ENCODE measurements at places on chromosomes 12 and 14.
A peak's percentile ranks its signal among the peaks of the same experiment; 100 is the strongest.

DNA sequence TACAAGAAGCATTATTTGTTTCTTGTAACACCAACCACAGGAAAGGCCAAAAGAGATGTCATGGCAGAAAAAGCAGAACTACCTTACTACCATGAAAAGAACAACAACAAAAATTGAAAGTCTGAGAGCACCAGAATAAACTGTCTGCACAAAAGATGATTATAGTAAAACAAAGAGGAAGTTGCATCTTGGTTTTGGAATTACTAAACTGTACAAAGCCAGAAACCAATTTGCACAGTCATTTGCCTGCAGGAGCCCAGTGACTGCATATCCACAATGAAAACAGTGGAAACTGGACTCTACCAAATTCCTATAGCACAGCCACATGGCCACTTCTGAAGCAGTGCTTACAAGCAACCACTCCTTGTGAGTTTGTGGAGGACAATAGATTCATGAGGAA lies 276.2 kb downstream of the SSPN start:
- DNase-seq: no peak

DNA sequence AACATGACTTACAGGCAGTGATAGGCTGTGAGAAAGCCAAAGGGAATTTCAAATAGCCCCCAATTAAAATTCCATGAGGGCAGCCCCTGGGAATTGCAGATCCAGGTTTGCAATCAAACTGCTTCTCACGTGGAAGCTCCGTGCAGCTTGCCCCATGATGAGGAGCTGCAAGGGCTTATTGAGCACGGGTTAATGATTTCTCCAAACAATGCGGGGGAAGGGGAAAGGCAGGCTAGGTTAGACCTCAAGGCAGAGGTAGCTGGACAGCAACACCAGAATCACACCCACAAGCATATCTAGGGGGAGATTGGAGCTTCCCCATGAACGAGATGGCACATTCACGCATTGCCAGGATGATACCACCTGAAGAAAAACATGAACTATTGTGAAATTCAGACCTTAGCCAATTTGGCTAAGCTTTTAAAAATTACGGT lies 5.0 kb upstream of the DUSP6 start:
- no peak for DNase-seq

DNA sequence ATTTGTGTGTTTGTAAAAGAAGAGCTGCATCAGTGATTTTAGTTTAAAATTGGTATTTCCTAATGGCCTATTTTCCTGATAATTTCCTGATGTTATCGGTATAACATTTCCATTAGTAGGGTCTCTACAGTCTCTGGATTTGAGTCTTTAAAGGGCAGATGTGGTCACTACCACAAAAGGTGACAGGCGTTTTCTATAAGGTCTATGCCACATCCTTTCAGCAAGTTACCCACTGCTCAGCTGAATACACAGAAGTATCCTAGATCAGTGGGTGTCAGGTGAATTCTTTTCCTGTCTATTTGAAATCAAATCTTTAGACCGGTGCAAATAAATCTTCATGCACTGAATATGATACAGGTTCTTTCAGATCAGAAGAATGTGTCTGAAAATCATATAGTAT lies 90.2 kb downstream of the LIN7A start:
- DNase-seq: no peak

DNA sequence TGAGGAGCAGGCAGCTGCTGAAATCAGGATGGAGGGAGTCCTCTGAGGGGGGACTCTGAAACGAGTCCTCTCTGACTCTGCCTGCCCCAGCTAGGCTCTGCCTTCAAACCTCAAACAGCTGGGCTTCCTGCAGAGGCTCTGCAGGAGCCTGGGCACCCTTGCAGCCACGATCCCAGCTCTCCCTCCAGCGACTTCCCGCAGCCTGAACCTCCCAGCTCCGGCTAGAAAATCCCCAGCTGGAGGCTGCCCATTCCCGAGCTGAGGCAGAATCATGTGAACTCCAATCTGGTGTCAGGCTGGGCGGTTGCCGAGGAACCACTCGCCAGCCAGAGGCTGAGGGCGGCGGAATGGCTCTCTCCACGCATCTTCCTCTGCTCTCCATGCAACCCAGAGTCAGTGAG lies at the start of gene GPR68:
Gene GPR68 (minus strand): TSS at position 204 of the 401 bp plus-strand sequence. CDS start 9,654 bp downstream, outside the sequence.
- no peak for DNase-seq

- DNase-seq: no peak
Measured at GRCh38 chr14:63277591-63278183, 41.0 kb downstream of the GPHB5 start.

DNA sequence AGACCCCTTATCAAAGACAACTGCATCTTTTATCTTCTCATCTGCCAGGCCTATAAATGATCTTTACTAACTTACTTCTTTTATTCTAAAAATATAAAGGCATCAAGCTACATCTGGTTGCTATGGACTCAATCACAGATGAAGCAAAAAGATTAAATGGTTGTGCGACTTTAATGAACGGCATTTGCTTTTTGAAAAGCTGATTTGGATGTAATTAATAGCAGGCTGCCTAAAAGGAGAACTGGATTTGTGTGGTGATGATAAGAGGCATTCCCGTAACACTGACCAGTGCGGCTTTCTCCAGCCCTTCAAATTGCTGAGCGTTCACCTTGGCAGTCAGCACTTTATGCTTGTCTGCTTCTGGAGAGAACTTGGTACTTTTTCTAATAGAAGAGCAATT lies 103.8 kb downstream of the ARMH4 start:
- DNase-seq: no peak

GRCh38 chr12:1796515-1797010 lies 23.8 kb upstream of the LRTM2 start:
- no peak for DNase-seq

DNA sequence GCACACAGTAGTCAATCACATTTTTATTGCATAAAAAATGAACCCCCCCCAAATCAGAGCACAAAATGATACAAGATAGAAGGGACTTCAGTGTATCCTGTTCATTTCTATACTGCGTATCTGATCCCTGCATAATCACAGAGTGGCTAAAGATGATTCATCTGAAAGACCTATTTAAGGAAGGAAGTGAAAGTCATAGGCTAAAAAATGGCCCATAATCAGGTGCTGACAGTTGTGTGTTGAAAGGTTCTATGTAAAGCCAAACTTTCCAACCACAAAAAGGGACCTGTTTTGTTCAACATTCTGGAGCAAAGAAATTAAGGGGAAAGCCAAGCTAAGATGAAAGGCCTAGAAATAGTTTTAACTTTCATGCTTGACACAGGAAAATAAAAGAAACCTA lies 147.8 kb upstream of the ATP2B1 start:
- no peak for DNase-seq

DNA sequence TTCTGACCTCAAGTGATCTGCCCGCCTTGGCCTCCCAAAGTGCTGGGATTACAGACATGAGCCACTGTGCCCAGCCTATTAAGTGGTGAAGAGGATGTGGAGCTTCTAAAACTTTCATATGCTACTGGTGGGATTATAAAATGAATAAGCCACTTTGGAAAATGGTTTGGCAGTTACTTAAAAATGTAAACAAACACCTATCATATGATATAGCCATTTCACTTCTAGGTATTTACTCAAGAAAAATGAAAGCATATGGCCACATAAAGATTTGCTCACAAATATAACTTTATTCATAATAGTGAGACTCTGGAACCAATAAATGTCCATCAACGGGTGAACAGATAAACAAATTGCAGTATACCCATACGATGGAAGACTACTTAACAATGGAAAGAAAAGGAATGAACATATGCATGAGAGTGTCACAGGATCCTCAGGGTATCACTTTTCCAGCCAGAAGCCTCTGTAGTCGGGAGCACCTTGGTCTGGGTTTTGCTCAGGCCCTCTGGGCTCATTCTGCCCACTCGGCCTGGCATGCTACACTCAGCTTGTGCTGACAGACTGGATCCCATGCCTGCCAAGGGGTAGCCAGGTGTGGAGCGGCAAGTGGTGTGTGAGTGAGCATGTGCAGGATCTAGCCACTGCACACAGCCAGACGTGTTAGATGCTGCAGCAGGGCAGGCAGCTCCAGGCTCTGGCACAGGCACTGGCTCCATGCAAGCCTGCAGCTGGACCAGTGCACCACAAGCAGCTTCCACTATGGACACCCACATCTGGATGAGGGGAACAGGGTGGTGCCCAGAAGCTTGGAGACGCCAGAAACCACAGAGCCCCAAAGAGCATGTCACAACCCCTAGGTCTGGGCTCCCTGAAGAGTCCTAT lies 213.2 kb upstream of the DIO3 start:
- peak; percentile 45 for DNase-seq

DNA sequence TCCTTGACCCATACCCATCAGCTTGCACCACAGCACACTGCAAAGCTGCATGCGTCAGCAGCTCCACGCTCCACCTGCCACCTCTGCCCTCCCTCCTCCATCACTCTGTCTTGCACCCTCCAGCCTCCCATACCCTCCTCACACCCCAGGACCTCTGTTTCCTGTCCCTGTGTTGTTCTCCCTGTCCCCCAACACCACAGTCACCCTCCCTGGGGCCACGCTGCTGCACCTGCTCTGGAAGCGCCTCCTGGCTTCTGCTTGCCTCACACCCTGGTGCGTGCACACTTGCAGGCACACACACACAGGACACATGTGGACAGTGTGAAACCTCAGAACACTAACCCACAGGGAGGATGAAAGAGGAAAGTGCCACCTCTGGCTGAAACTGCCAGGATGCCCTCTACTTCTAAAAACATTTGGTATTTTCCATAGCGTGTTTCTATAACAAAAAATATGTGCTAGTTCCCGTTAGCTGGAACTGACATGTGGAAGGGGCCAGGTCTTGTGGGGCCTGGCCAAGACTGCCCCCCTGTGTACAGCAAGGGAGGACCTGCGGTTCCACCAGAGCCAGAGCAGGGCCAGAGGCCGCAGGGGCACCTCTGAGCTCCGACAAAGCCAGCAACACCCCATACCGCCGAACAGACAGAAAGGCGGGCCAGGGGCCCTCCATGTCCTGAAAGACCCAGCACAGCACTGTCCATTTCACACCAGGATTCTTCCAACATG lies 10.0 kb downstream of the BRF1 start:
- no peak for DNase-seq

GRCh38 chr12:78695749-78696148 lies 168.8 kb upstream of the SYT1 start:
- DNase-seq: no peak

- DNase-seq: no peak
Measured at GRCh38 chr12:92141591-92142121, 4.0 kb downstream of the BTG1 start.

- DNase-seq: no peak
Measured at GRCh38 chr14:101134851-101135433, 231.4 kb upstream of the RTL1 start.

- DNase-seq: no peak
Measured at GRCh38 chr12:79689477-79690141, 1.2 kb downstream of the PAWR start.

- DNase-seq: no peak
Measured at GRCh38 chr12:89765959-89766824, 57.6 kb upstream of the ATP2B1 start.

- no peak for DNase-seq
Measured at GRCh38 chr14:89406941-89407340, 10.1 kb downstream of the FOXN3 start.
